NCI-H2081 treated with DMSO at 0.1 percent for 48 hours (cell line): ENCODE measurements at places on chromosomes 11 and 22.
A peak's percentile ranks its signal among the peaks of the same experiment; 100 is the strongest.

GRCh38 chr11:117313091-117313490 lies 3.0 kb downstream of the BACE1 start:
- no peak for DNase-seq

DNA sequence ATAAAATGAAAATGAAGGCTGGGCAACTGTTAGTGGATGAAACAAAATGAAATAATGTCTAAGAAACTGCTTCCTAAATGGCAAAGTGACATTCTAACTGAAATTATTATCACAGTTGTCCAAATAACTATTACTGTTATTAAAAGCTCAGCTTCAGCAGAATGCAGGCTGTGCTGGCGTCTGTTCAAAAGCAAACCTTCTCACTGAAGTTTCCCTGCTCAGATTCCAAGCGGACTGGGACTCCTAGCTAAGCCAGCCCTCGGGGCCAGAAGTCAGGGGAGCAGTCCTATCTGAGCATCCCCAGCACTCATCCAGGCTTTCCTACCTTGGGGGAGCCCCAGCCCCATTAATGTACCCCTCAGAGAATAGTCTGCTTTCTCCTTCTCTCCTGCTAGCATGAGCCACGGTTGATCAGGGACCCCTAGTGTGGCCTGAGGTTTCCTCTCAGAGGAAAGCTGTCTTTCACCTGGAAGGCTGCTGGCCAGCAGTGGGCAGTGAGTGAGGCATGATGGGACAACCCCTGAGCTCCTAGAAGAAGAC lies 1167.3 kb downstream of the TBC1D22A start:
- no peak for DNase-seq

- no peak for DNase-seq
These were observed 3.4 kb upstream of the ASCL2 start for GRCh38 chr11:2273771-2274170.

- no peak for DNase-seq
These were observed 32.7 kb downstream of the PRDM10 start for GRCh38 chr11:129969920-129970319.

DNA sequence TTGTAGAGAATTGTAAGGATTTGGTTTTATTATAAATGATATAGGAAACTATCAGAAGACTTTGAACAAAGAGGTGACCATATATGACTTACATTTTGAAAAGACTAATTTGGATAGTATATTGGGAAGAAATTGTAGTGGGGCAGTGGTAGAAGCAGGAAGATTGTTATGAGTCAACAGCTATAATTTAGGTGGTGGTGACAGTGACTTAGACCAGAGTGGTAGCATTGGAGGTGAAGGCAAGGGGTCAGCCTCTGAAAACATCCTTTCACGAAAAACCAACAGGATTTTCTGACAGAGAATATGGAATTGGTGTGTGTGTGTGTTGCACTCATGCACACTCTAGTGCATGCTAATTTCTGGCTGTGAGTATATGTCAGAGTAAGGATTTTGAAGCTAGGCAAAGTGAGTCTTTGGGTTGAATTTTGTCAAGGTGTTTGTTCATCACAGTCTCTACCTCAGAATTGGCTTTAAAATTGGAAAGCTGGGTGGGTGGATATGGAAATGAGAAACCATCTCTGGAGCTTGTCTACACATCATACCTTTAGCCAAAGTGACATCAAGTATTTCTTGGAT lies 8.2 kb upstream of the HBE1 start:
- no peak for DNase-seq

DNA sequence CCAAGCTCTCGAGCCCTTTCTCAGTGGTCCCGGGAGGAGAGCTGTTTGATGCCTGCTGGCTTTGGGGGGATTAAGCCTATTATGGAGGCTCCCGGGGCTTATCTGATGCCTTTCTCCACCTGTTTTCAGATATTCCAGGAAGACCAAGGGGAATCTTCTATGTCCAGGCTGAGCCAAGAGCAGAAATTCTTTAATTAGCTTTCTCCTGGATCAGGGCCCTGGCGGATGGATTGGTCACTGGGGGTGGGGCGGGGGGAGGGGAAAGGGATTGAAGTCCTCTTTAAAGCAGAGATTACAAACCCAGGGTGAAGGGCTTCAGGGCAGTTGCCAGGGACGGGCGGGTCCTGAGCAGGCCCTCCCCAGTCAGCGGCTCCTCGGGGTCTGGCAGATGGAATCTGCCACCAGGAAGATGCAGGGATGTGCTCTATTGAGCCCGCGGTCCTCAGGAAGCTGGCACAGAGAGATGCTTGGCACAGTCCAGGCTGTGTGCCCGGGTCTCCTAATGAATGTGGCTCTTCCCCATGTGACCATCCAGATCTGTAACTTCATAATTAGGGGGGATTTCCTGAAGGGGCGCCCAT lies 33.6 kb downstream of the MACROD1 start:
- DNase-seq = peak; percentile 12

- DNase-seq = no peak
These were observed 1.4 kb downstream of the MFNG start for GRCh38 chr22:37484480-37485394.

DNA sequence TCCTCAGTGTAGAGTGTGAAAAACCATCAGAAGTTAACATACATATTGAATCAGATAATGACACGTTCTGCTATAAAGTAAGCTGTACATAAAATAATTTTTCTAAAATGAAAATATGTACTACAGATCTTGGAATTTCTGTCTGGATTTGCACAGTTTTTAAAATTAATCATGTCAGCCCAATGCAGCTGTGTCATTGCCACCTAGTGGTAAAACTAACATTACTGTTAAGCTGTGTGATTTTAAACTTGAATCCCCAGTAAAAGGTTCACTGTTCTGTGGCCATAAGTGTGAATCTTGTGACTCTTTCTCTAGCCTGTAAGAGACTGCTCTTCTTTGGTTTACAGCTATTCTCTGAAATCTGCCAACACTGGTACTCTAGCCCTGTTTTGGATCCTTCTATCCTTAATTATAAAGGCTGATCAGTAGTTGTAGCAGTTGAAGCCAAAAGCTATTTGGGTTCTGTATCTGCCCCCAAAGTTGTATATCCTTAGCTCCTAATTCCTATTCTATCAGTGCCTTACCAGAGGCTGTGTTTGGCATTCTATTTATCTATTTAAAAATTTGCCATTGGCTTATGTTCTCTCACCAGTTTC lies 4.0 kb downstream of the JRKL start:
- no peak for DNase-seq

- no peak for DNase-seq
These were observed 5.3 kb downstream of the SLC7A4 start for GRCh38 chr22:21026783-21027692.

DNA sequence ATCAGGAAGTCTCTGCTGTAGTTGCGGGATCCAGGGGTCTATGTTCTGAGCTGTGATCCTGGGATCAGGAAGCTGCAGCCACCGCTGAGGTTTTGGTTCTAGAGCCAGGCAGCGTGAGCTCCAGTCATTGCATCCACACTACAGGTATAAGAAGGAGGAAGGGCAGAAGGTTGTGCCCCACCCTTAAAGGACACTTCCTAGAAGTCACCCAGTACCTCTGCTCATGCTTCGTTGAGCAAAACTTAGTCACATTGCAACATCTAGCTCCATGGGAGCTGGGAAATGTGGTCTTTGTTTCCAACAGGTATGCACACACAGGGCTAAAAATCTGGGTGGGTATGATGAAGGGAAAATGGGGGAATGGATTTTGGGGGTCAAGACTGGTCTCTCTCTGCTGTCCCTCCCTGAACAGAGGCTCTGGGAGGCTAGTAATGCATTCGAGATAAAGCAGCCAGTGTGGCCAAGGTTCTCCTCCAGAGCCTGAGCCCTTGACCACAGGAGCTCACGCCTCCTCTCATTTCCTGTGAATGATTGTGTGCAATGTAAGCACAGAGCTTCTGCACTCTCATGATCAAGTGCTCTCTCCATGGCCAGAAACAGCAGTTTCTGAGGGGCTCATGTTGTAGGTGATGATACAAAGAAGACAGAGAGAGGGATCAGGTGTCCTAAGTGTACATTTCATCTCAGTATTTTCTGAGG lies 86.8 kb upstream of the OR4B1 start:
- no peak for DNase-seq

- no peak for DNase-seq
These were observed 725 bp downstream of the ARHGAP42 start for GRCh38 chr11:100687630-100688395.

GRCh38 chr11:46338988-46339666 lies 8.1 kb upstream of the DGKZ start:
- peak; percentile 92 for DNase-seq

GRCh38 chr11:21520244-21520643 lies 672.6 kb upstream of the ANO5 start:
- no peak for DNase-seq

DNA sequence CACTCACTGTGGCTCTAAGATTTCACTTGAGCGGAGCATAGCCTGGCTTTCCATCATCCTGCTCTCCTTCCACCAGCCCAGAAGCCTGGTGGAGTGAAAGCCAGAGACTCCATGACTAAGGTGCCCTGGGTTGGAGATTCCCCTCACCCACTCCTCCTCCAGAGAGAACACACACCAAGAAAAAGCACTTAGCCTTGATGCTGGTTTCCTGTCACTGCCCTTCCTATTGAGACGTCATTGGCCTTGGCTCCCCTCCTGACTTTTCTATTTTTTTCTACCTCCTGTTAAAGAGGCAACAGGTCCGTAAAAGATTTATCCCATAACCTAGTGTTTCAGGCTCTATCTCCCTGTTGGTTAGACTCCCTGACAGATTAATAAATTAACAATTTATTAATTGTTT lies 38.5 kb upstream of the APLNR start:
- DNase-seq = no peak

- no peak for DNase-seq
These were observed 1.5 kb upstream of the GGT1 start for GRCh38 chr22:24601217-24602104.

- DNase-seq = no peak
These were observed 2.1 kb downstream of the FADD start for GRCh38 chr11:70205049-70205725.

DNA sequence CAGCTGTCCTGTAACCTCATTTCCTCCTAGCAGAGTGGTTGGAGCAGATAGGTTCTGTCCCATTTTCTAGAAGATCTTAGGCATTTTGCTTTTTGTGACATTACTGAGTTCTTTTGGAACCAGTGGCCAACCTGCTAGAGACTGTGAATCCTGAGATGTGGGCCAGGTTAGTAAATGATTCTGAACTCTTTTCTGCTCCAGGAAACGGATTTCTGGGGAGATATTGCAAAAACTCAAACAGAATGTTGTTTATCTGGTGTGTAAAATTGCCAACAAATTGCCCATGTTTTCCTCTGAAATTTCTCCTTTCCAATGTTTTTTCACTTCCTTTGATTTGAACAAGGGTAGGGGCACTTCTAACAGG lies 32.7 kb downstream of the SLC6A5 start:
- no peak for DNase-seq

GRCh38 chr11:133892584-133893380 lies 47.5 kb upstream of the SPATA19 start:
- no peak for DNase-seq

- no peak for DNase-seq
These were observed 67.8 kb upstream of the LIN7C start for GRCh38 chr11:27574342-27574741.

- DNase-seq = no peak
These were observed 9.7 kb upstream of the NEFH start for GRCh38 chr22:29470159-29470855.

GRCh38 chr22:16956290-16956689 lies 51.7 kb downstream of the GAB4 start:
- DNase-seq = no peak

- DNase-seq = no peak
These were observed 84.0 kb upstream of the AKIP1 start for GRCh38 chr11:8826901-8827560.

GRCh38 chr22:20153945-20154344 lies 3.1 kb upstream of the CCDC188 start:
- no peak for DNase-seq

- DNase-seq = no peak
These were observed 759 bp downstream of the DESI1 start for GRCh38 chr22:41619979-41620588.

DNA sequence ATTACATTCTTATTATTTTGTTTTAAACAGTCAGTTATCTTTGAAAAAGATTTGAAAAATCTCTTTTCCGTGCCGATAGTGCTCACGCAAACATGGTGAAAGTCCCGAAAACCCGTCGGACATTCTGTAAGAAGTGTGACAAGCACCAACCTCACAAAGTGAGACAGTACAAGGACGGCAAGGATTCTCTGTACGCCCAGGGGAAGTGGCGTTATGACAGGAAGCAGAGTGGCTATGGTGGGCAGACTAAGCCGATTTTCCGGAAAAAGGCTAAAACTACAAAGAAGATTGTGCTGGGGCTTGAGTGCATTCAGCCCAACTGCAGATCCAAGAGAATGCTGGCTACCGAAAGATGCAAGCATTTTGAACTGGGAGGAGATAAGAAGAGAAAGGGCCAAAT lies 28.7 kb upstream of the CTSD start:
- DNase-seq = no peak
